ENCODE measurements at places on chromosomes 16 and 17.

- H3K27me3 ChIP-seq = no peaks in the 10 kb centered on the region
- H3K4me1 ChIP-seq = no peaks in the 10 kb centered on the region
- H3K36me3 ChIP-seq = peaks cover 13% of the 10 kb centered on the region
- H3K4me3 ChIP-seq = no peak overlapping the region
- no peak for DNase-seq
These were observed 50.6 kb downstream of the MARF1 start for GRCh38 chr16:15592324-15592723.

- H3K4me1 ChIP-seq = peaks cover 16% of the 10 kb centered on the region
- H3K27ac ChIP-seq = no peak overlapping the region
- no peak overlapping the region for H3K4me3 ChIP-seq
- no peaks in the 10 kb centered on the region for H3K27me3 ChIP-seq
These were observed 3.2 kb downstream of the NFATC3 start for GRCh38 chr16:68088130-68088972.

GRCh38 chr17:80327518-80327917, 66.9 kb downstream of the RNF213 start:
- H3K27me3 ChIP-seq = no peaks in the 10 kb centered on the region
- H3K4me3 ChIP-seq = no peak overlapping the region
- peaks cover 14% of the 10 kb centered on the region for H3K36me3 ChIP-seq
- no peak overlapping the region for H3K27ac ChIP-seq

GRCh38 chr17:5826384-5826783, 242.1 kb upstream of the NLRP1 start:
- no peaks in the 10 kb centered on the region for H3K36me3 ChIP-seq
- H3K4me1 ChIP-seq = no peaks in the 10 kb centered on the region
- H3K27ac ChIP-seq = no peak overlapping the region
- DNase-seq = no peak

DNA sequence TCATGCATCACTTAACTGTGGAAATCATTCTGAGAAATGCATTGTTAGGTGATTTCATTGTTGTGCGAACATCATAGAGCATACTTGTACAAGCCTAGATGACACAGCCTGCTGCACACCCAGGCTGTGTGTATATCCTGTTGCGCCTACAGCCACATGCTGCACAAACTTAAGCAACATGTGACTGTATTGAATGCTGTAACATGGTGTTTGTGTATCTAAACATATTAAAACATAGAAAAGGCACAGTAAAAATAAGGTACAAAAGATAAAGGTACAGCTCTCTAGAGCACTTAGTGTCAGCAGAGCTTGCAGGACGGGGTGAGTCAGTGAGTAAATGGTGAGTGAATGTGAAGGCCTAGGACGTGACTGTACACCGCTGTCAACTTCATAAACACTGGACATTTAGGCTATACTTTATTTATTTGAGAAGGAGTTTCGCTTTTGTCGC, 11.9 kb downstream of the FOXK2 start:
- peaks cover 9% of the 10 kb centered on the region for H3K4me1 ChIP-seq
- H3K27me3 ChIP-seq = no peaks in the 10 kb centered on the region
- DNase-seq = no peak
- H3K36me3 ChIP-seq = peaks cover 5% of the 10 kb centered on the region
- H3K27ac ChIP-seq = no peak overlapping the region

DNA sequence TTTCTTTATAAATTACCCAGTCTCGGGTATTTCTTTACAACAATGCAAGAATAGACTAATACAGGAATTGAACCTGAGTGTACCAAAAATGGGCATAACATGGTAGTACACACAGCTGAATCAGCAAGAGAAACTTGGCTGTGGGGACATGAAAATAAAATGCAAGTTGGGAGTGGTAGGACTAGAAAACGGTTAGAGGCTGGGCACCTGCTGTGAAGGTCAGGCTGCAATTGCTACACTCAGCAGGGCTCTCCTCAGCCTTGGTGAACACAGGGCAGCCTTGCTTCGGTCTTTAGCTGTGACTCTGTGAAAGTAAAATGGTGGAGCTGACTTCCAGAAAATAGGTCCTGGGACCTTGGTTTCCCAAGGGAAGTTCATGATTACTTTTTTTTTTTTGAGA, 45.6 kb downstream of the CNGB1 start:
- H3K4me3 ChIP-seq = no peak overlapping the region
- no peak for DNase-seq
- no peaks in the 10 kb centered on the region for H3K27me3 ChIP-seq
- H3K36me3 ChIP-seq = no peaks in the 10 kb centered on the region
- H3K4me1 ChIP-seq = no peaks in the 10 kb centered on the region

- H3K36me3 ChIP-seq = peaks cover 18% of the 10 kb centered on the region
- no peak for DNase-seq
- peaks cover 24% of the 10 kb centered on the region for H3K4me1 ChIP-seq
- H3K4me3 ChIP-seq = peak overlapping the region; percentile 80
- peak overlapping the region; percentile 79 for H3K27ac ChIP-seq
These were observed 532 bp downstream of the CNTNAP1 start for GRCh38 chr17:42682722-42683403.

DNA sequence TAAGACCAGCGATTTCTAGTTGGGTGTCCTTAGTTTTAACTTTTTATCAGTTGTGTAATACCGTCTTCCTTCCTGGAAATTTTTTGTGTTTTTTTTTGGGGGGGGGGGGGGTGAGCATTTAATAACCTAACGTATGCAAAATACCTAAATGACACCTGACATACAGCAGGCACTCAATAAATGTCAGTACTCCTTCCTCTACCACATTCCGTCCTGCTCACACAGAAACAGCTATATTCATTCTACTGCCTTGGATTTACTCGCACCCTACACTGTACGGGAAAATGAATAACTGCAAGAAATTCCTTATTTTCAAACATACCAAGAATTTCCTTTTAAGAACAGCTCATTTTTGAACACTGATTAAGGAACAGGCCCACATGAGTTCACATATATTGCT, 5.3 kb downstream of the XYLT1 start:
- no peaks in the 10 kb centered on the region for H3K36me3 ChIP-seq
- peaks cover 13% of the 10 kb centered on the region for H3K27me3 ChIP-seq
- no peak overlapping the region for H3K27ac ChIP-seq
- no peak overlapping the region for H3K4me3 ChIP-seq
- no peak for DNase-seq

GRCh38 chr16:27367461-27368357, 34.3 kb upstream of the IL21R start:
- H3K4me3 ChIP-seq = no peak overlapping the region
- peak; percentile 56 for DNase-seq

- H3K4me1 ChIP-seq = peaks cover 19% of the 10 kb centered on the region
- no peaks in the 10 kb centered on the region for H3K27me3 ChIP-seq
- DNase-seq = no peak
- peaks cover 55% of the 10 kb centered on the region for H3K36me3 ChIP-seq
These were observed 5.2 kb downstream of the TRAF4 start for GRCh38 chr17:28748852-28749515.

- DNase-seq = no peak
- no peak overlapping the region for H3K4me3 ChIP-seq
- no peaks in the 10 kb centered on the region for H3K27me3 ChIP-seq
- no peak overlapping the region for H3K27ac ChIP-seq
- no peaks in the 10 kb centered on the region for H3K4me1 ChIP-seq
- H3K36me3 ChIP-seq = no peaks in the 10 kb centered on the region
These were observed 39.4 kb downstream of the MYH11 start for GRCh38 chr16:15817446-15817845.

DNA sequence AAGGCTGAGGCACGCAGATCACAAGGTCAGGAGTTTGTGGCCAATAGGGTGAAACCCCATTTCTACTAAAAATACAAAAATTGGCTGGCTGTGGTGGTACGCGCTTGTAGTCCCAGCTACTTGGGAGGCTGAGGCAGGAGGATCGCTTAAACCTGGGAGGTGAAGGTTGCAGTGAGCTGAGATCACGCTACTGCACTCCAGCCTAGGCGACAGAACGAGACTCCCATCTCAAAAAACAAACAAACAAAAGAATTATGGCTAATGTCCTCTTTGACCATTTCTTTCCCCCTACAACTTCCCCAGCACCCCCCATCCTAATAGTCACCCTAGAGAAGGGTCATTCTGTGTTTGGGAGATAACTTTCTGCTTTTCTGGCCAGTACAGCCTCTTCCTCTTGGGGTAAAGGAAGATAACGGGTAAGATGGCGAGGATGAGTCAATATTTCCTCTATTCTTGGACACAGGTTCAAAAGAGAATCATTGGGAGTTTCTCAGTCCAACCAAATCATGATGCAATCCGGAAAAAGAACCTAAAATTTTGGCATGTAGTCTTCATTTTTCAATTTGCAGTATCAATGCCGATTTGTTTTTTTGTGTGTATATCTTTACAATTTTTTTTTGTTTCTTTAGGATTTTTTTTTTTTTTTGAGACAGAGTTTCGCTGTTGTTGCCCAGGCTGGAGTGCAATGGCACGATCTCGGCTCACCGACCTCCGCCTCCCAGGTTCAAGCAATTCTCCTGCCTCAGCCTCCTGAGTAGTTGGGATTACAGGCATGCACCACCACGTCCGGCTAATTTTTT, 107.6 kb upstream of the MED13 start:
- H3K4me3 ChIP-seq = no peak overlapping the region
- no peak for DNase-seq
- H3K27me3 ChIP-seq = no peaks in the 10 kb centered on the region
- no peaks in the 10 kb centered on the region for H3K36me3 ChIP-seq
- H3K27ac ChIP-seq = no peak overlapping the region

DNA sequence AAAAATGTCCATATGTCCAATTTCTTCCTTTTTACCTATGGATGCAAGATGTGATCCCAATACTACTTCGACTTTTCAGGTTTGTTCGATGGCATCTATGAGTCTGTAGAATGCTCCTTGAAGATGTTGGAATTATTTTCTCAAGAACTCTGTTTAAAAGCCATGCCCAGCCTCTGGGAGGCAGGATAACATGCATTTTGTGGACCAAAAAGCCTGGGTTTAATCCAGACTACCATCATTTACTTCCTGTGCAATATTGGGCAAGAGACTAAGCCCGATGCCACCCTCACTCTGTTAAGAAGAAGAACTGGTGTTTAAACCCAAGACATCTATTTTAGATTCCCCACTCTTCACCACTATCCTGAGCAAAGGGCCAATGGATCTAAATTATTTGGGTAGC, 42.8 kb upstream of the SALL1 start:
- no peak for DNase-seq
- H3K27me3 ChIP-seq = no peaks in the 10 kb centered on the region
- peaks cover 2% of the 10 kb centered on the region for H3K4me1 ChIP-seq
- H3K36me3 ChIP-seq = no peaks in the 10 kb centered on the region
- no peak overlapping the region for H3K27ac ChIP-seq
